Activated CD4-positive, alpha-beta memory T cell treated with anti-CD3 and anti-CD28 coated beads for 36 hours (primary cell): ENCODE measurements at places on chromosomes 2 and 18. TPM values are rescaled to one million over a fixed set of nuclear protein-coding genes. Genes with fewer than 3 reads are reported as not detected.

REG1A gene
- total RNA-seq: not detected

POTEF gene
- total RNA-seq: not detected

HRH4 gene
- 0.43 TPM for total RNA-seq

DSG4 gene
- not detected for total RNA-seq

MBD1 gene
- 69.4 TPM for total RNA-seq

PDK1 gene
- total RNA-seq: 31.6 TPM

SLC4A1AP gene
- 26.5 TPM for total RNA-seq

PCARE gene
- total RNA-seq: not detected

E2F6 gene
- 9.9 TPM for total RNA-seq

CAVIN2 gene
- total RNA-seq: not detected

TPO gene
- not detected for total RNA-seq
